ENCODE measurements at places on chromosomes 5 and 9.

- no peak for DNase-seq
These were observed 269.4 kb upstream of the PTGER4 start for GRCh38 chr5:40410231-40410861.

- no peak for DNase-seq
These were observed 323.7 kb downstream of the ARRDC3 start for GRCh38 chr5:91059409-91059808.

DNA sequence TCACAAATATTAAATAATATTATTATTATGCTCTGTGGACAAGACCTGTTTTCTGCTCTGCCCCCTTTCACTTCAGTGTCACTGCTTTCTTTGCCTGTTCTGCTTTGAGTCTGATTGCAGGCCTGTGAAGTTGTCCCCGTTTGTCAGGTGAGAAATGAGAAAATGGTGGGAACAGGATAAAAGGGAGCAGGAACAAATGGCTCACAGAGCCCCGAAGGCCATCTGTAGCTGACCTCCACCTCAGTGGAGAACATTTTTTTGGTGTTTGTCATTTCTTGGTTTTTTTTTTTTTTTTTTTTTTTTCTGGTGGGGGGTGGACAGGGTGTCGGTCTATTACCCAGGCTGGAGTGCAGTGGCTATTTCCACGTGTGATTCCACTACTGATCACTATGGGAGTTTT, 13.2 kb upstream of the S100Z start:
- no peak for DNase-seq

DNA sequence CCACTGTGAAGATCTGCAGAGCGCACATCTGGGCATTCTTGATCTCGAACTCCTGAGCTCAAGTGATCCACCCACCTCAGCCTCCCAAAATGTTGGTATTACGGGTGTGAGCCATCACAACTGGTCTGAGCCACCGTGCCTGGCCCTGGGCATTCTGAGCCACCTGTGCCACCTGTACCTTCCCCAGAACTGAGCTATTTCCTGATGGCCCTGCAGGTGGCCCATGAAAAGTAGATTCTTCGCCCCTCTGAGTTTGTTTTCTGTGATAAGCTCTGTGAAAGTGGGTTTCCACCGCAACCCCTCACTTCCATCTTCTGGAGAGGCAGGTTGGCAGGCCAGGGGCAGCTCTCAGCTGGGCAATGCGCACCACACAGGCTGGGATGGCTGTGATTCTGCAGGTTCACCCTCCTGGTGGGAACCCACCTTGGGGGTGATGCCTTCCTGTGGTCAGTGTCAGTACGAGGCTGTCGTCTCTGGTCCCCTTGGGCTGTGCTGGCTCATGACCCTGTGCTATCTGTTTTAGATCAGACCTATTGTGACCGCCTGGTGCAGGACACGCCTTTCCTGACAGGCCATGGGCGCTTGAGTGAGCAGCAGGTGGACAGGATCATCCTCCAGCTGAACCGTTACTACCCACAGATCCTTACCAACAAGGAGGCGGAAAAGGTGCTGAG, 11.3 kb downstream of the CARD19 start:
- peak; percentile 13 for DNase-seq
